Kidney epithelial cell (primary cell): ENCODE measurements at places on chromosomes 6 and 20. TPM values are rescaled to one million over a fixed set of nuclear protein-coding genes. Genes with fewer than 3 reads are reported as not detected.

GRCh38 chr6:12060780-12061609 is 48.9 kb downstream of the HIVEP1 start:
- DNase-seq, result peak; percentile 70

- no peak for DNase-seq
Measured at GRCh38 chr6:111276335-111276734, 189.0 kb downstream of the SLC16A10 start.

- DNase-seq, result no peak
Measured at GRCh38 chr6:3766214-3766613, 14.7 kb upstream of the PXDC1 start.

DNA sequence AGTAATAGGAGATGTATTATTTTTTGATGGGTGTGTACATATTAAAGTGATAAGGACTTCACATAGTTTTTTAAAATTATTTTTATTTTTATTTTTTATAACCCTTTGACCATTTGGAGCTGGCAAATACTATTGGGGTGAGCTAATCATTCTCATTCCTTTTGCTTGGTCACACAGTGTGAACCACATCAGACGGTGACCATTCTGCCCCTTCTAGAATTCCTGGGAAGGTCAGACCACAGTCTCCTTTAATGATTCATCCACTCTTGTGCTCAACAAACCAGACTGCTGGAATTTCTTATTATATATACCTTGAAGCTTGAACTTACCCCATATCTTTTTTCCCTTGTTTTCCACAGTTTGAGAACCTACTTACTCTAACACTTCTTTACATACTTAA is 23.9 kb upstream of the PRL start:
- peak; percentile 96 for DNase-seq

- no peak for DNase-seq
Measured at GRCh38 chr6:131740161-131740560, 29.3 kb upstream of the CTAGE9 start.

DNA sequence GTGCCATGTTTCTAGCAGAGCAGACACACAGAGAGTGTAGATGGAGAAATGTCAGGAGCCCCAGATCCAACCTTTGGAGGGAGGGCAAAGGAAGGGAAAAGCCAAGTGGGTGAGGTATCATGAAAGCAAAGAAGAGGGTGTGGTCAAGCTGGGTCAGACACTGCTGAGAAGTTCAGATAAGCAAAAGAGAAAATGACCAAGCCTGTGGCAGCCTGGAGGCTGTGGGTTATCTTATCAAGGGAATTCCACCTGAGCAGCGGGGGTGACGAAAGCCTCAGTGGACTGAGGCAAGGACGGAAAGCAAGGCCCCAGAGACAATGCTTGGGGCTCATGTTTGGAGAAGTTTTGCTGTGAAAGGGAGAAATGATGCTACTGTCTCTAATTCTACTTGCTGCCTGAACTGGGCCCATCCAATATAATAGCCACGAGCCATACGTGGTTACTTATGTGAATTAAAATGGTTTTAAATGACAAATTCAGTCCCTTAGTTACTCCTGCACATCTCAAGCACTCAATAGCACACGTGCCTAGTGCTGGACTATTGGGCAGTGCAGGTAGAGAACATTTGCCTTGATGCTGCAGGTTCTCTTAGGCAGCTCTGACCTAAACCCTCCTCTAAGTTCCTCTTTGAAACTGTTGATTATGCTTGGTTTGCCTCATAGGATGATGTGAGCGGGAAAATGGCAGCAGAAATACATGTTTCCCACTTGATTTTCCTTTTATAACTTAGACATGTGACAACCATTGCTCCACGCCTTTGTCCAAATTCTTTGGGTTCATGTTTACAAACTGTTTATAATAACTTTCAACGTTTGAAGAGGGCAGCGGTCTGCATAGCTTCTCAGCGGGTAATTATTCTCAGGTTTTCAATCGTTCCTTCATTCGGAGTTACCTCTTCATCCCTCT is 63.7 kb downstream of the SLC22A23 start:
- no peak for DNase-seq

DNA sequence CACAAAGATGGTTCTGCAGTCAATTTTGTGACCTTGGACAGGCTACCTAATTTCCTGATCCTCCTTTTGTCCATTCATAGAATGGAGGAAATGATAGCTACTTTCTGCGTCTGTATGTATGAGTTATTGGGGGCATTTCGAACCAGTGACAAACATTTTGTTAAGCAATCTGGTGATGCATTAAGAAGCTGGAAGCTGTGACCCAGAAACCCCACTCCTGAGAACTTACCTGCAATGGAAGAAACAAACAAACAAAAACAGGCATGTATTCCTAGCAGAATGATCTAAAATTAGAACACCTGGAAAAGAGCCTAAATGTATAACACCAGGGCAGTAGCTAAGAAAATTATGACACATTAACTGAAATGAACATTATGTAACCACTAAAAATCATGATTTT is 33.4 kb upstream of the PRND start:
- DNase-seq, result no peak

DNA sequence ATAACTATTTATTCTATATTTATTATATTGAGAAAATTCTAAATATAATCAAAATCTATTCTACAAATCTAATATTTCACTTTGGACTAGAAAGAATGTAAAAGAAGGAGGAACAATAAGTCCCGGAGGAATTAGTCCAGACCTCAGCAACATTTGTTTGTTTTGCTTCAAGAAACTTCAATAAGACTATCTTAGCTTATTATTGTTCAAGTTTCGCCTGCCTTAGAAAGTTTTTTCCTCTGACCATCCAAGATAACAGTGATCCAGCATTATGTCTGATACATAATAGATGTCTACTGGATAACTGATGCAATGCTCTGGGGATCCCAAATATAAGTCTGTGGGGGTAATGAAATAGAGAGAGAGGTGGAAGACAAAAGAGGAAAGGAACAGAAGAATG is 28.7 kb upstream of the NT5E start:
- DNase-seq, result no peak

DNA sequence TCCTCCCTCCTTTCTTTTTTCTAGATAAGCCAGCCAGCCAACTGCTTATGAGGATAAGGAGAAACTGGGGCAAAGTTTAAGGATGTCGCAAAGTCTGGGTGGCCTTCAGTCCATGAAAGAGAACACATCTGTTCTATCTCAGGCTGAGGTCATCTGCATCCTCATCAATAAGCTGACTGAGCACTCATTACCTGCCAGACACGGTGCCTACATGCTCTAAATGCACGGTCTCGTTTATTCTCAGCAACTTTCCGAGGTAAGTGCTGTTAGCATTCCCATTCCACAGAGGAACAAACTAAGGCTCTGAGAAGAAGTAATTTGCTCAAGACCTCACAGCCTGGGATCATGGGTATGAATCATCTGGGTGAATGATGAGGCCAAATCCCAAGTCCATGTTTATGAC is 133.1 kb downstream of the BCAS1 start:
- no peak for DNase-seq

GRCh38 chr20:2038161-2038560 is 44.3 kb upstream of the PDYN start:
- no peak for DNase-seq

- DNase-seq, result no peak
Measured at GRCh38 chr6:80331522-80331921, 225.1 kb downstream of the BCKDHB start.

- DNase-seq, result no peak
Measured at GRCh38 chr6:10577112-10577511, 56.0 kb downstream of the GCNT2 start.

DNA sequence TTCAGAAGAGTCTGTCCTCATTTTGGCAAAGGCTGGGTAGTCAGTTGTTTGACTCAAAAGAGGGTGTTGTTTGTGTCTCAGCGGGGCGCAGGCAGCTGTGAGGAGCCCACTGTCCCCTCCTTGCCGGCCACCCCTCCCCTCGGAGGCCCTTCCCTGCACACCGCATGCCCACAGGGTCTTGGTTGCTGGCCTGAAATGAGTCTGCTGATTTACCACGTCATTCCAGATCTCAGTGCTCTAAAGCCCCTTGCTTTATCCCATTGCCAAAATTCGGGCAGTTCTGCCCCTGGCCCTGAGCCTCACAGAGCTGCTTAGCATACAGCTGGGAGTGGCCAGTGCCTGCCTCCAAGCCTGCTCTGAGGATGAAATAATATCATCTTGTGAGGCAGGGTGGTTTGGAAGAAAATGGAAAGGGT is 220.7 kb downstream of the UST start:
- no peak for DNase-seq

DNA sequence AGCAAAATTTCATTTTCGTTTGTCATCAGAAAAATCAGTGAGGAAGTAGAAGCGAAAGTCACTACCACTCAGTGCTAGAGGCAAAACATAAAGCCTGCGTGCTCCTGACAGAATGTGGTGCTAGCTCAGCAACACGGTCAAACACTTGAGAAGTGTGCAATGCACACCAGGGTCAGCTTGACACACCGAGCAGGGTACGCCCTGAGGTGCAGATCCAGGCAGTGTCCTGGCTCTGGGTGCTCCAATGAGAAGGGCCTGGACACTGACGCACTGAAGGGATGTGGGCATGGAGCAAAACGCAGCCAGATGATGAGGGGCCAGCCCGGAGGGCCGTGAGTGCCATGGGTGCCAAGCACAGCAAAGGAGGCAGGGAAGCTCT is 5.9 kb downstream of the RNASET2 start:
- no peak for DNase-seq

DNA sequence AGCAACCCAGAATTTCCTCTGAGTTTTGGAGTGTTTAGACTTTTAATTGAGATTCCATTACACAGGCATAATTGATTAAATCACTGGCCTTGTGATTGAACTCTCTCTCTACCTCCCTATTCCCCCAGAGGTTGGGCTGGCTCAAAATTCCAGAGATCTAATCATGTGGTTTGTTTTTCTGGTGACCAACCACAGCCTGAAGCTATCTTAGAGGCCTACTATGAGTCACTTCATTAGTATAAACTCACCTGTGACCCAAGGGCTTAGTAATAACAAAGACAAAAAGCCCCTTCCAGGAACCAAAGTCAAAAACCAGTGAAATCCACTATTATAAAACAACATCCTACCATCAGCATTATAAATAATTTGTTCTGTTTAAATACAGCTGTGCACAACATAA is 992.5 kb upstream of the CITED2 start:
- peak; percentile 78 for DNase-seq

GRCh38 chr6:1535295-1535694 is 74.4 kb upstream of the FOXC1 start:
- no peak for DNase-seq

- no peak for DNase-seq
Measured at GRCh38 chr6:151669208-151669560, 138.3 kb upstream of the ESR1 start.

- DNase-seq, result no peak
Measured at GRCh38 chr6:3729603-3730344, 21.7 kb downstream of the PXDC1 start.

- no peak for DNase-seq
Measured at GRCh38 chr6:135870722-135871121, 19.2 kb downstream of the PDE7B start.

- no peak for DNase-seq
Measured at GRCh38 chr6:153436351-153436750, 305.3 kb upstream of the RGS17 start.

DNA sequence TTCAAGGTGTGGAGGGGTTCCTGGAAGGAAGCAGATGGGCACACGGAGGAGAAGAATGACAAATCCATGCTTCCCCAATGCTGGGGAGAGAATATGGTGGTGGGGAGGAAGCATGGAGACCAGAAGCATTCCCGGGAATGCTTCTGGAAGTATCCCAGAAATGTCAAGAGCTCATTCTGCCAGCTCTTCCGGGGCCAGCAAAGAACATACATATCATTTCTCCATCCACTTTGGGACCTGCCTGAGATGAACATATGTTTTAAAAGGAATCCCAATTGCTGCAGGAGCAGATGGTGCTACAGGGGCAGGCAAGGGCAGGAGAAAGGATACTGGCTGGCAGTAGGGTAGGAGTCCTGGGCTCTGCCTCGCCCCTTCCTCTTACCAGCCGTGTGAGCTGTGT is 37.9 kb upstream of the CCDC167 start:
- no peak for DNase-seq

DNA sequence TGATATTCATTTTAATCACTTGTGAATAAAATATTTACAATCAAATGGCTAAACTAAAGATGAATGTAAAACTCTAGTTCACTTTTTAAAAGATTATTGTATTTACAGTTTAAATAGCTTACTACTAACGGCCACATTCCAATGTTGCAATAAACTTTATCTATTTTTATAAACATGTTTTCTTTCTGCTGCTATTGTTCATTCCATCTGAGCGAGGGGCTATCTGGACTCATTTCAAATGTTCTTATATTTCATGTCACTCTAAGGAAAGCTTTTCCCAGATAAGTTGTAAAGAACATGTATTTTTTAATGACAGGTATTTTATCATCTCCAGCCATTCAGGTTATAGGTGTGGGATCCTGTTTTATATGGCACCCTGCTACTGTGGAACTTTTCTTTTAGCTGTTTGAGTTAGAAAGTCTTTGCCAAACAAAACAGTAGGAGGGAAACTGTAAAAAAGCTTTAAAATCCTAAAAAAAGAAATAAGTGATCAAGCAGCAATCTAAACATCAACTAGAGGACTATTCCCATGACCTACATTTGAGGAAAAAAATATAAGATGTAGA is 42.5 kb downstream of the HMGCLL1 start:
- DNase-seq, result no peak

DNA sequence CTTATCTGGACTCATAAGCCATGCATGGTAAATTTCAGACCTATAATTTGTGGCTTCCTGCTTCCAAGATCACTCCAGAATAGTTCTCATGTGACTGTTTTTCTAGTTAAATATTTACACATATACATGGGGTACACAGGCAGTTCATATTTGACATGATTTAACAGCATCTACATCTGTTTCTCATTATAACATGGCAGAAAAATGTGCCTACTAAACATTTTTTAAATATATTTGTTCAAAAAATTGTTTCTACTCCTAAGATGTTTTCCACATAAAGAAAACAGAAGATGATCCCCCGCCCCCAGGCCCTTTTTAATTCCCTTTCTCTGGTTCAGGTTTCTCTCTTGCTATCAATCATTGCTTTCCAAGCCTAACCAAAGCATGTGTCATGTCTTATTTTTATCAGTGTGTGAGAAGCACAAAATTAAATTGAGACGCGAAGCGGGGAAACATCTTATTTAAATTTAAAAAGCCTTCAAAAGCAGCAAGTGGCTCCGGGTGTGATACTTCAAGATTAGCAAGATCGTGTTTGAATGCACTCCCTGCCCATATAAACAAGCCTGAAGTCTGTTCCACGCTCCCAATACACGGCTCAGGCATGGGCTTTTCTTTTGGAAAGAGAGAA is 37.3 kb downstream of the IPCEF1 start:
- no peak for DNase-seq

DNA sequence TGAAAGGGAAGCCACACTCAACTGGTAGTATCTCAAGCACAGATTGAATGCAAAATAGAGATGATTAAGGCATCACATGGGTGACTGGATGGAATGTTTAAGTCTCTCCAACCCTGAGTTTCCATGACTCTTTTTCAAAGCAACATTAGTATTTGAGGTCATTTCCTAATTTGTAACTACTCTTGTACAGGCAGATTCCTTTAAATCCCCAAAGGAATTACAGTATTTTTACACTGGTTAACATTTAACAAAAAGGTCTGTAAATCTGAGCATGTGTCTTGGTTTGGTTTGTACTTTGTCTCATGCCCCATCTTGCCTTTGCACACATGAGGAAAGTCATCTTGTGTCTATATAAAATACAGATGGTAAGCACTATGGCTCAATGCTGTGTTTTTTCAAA is 15.1 kb downstream of the RMND1 start:
- peak; percentile 89 for DNase-seq

Gene CGAS
- 8.1 and 9.5 TPM in 2 replicates for total RNA-seq

Gene GLP1R
- 0.17 TPM in 1 of 2 replicates, not detected in the other for total RNA-seq

Gene PSORS1C1
- total RNA-seq, result 0.38 and 0.48 TPM in 2 replicates

Gene LHFPL5
- total RNA-seq, result not detected in 2 replicates

Gene EMILIN3
- total RNA-seq, result 0.42 and 0.62 TPM in 2 replicates

Gene SLC17A4
- total RNA-seq, result not detected in 2 replicates

Gene PTCRA
- not detected in 2 replicates for total RNA-seq

Gene BPIFA1
- not detected in 2 replicates for total RNA-seq

Gene KCNQ5
- 1.9 and 2.5 TPM in 2 replicates for total RNA-seq
